ENCODE measurements at places on chromosomes 6 and 20.

DNA sequence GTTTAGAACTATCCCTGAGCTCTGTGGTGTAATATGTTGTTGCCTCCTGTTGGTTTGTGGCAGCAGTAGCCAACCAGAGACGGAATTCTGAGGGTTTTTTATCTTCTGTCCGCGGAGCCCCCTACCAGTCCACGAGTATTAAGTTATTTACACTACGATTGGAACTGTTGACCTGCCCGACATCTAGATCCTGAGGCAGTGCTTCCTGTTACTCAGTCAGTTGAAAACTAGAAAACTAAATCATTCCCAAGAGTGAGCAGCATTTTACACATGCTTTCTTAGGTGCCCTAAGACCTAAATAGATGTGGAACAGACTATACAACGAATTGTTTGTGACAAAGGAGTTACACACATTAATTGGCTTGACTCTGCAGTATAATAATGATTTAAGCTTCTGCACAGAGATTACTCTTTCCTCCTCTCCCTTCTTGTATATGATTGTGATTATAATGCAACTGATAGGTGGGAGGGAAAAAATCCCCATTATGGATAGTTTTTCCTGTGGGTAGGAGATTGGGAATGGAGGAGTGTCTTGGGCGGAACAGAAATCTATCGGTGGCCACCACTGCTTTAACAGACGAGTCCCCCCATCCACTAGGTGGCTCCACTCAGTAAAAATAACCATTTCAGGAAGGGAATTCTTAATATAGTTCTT lies 1.7 kb downstream of the LOC128125822 start:
- no peaks in the 10 kb centered on the region for H3K27me3 ChIP-seq
- H3K36me3 ChIP-seq: peaks cover 32% of the 10 kb centered on the region
- peak overlapping the region; percentile 86 for H3K27ac ChIP-seq
- DNase-seq: peak; percentile 39
- peaks cover 39% of the 10 kb centered on the region for H3K4me1 ChIP-seq

DNA sequence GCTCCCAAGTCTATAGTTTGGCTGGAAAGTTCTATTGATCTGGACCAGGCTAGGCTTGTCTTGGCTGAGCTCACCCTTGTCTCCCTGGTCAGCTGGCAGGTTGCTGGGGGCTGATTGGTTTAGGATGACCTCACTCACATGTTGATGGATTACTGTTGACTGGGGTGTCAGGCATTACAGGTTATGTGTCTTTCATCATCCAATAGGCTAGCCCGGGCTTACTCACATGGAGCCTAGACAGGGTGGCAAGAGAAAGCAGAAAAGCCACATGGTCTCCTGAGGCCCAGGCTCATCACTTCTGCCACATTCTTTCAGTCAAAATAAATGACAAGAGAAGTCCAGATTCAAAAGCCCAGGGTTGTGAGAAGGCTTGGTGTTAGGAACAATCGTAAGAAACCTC lies 103.5 kb downstream of the BFSP1 start:
- DNase-seq: no peak
- no peaks in the 10 kb centered on the region for H3K4me1 ChIP-seq
- H3K4me3 ChIP-seq: no peak overlapping the region

GRCh38 chr6:71410681-71411080 lies 122.1 kb downstream of the OGFRL1 start:
- H3K4me3 ChIP-seq: no peak overlapping the region
- peaks cover 5% of the 10 kb centered on the region for H3K27me3 ChIP-seq
- H3K36me3 ChIP-seq: no peaks in the 10 kb centered on the region
- H3K27ac ChIP-seq: no peak overlapping the region

DNA sequence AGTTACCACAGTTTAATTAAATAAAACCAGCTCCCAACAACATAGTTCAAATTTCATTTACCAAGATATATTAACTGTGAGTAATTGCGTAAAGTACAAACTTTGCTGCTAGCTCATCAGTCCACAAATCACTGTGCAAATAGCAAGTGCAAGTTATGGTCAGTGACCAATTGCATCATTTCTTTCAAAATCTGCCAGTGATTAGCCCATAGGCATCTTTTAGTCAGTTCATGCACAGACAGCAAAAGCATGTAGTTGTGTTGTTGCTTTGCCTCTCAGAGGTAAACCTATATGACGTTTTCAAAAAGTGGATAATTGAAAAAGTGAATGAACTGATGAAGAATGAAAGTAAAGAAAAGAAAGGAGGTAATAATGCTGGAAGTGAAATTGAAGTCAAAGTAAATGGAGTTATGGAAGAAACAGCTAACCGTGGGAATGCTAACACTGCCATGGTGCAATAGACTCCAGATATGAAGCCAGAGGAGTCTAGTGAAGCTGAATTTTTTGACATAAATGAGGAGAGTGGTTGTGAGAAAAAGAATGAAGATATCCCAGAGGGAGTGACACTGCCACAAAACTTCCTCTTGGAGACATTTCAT lies 36.5 kb downstream of the ENPP1 start:
- no peaks in the 10 kb centered on the region for H3K36me3 ChIP-seq
- no peak for DNase-seq
- no peaks in the 10 kb centered on the region for H3K4me1 ChIP-seq

GRCh38 chr20:2993250-2993649 lies 50.2 kb upstream of the GNRH2 start:
- H3K36me3 ChIP-seq: peaks cover 50% of the 10 kb centered on the region
- H3K27me3 ChIP-seq: no peaks in the 10 kb centered on the region
- H3K27ac ChIP-seq: peak overlapping the region; percentile 43
- H3K4me3 ChIP-seq: no peak overlapping the region
- H3K4me1 ChIP-seq: peaks cover 10% of the 10 kb centered on the region
- no peak for DNase-seq

DNA sequence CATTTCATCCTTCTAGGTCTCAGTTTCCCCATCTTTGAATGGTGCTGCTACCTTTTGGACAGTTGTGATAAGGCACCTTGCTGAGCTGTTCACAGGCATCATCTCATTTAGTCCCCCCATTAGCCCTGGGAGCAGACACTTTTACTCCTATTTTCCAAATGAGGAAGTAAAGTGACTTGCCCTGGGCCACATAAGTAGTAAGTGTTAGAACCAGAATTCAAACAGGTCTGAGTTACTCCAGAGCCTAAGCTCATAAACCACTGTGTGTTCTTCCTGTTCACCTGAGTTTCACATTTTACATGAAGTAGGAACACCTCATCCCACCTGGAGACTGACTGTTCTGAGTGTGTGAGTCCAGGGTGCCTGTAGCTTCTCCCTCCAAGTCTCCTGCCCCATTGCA lies 43.5 kb upstream of the EPB41L1 start:
- peaks cover 8% of the 10 kb centered on the region for H3K27me3 ChIP-seq
- no peaks in the 10 kb centered on the region for H3K36me3 ChIP-seq
- no peaks in the 10 kb centered on the region for H3K4me1 ChIP-seq
- no peak overlapping the region for H3K4me3 ChIP-seq
- H3K27ac ChIP-seq: no peak overlapping the region
- DNase-seq: no peak

- H3K27ac ChIP-seq: peak overlapping the region; percentile 82
- H3K4me3 ChIP-seq: peak overlapping the region; percentile 74
- DNase-seq: no peak
- H3K36me3 ChIP-seq: peaks cover 48% of the 10 kb centered on the region
- H3K4me1 ChIP-seq: peaks cover 67% of the 10 kb centered on the region
Observed at GRCh38 chr6:111791415-111791814, 81.8 kb downstream of the FYN start.

DNA sequence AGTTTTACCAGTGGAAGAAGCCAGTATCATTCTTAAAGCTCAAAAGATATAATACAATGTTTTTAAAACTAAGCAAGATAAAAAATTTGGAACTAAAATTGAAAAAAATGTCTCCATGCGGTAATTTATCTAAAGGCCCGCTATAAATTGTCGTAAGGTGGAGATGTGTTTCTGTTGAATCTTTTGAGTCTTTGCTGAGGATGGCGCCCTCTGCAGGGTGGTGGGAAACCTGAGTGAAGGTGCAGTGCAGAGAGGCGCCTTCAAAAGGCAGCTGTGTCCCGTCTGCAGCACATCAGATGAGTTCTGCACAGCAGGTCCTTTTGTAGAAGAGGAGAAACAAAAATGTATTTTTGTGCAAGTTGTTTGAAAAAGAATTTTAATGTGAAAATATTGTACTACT lies 29.4 kb upstream of the KIF25 start:
- H3K4me1 ChIP-seq: no peaks in the 10 kb centered on the region
- no peaks in the 10 kb centered on the region for H3K27me3 ChIP-seq
- H3K27ac ChIP-seq: no peak overlapping the region

GRCh38 chr6:74889635-74890034 lies 316.2 kb downstream of the COL12A1 start:
- no peak overlapping the region for H3K4me3 ChIP-seq
- no peaks in the 10 kb centered on the region for H3K27me3 ChIP-seq
- H3K4me1 ChIP-seq: no peaks in the 10 kb centered on the region
- no peak overlapping the region for H3K27ac ChIP-seq

- H3K27ac ChIP-seq: peak overlapping the region; percentile 87
- peaks cover 65% of the 10 kb centered on the region for H3K4me1 ChIP-seq
- peak; percentile 36 for DNase-seq
- no peaks in the 10 kb centered on the region for H3K27me3 ChIP-seq
- H3K36me3 ChIP-seq: peaks cover 11% of the 10 kb centered on the region
Observed at GRCh38 chr6:125791151-125791819, 525 bp downstream of the NCOA7 start.

DNA sequence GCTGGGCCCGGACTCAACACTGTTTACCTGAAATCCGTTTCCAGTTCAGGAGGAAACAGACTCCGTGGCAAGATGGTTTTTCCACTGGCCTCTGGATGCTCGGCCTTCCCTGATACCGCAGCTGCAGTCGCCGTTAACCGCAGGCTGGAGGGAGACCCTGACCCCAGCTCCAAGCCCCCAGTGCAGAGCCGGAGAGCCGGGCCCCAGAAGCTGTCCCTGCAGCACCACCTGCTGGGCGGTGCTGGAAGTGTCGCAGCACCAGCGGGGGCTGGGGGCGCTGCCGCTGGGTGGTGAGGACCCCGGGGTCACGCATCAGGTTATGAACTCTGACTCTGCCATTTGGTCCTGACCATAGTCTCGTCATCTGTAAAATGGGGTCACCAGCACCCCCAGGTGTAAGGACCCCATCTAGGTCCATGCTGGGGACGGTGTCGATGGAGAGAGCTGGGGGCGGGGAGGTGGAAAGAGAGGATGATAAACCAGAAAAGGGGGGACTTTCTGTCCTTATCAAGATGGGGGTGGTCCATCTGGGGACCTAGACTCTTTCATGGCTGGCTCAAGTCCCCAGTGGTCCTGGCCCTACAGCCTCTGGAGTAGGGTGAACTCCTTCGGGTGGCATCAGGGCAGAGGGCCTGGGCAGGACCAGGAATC lies 20.8 kb upstream of the CHRNA4 start:
- H3K27me3 ChIP-seq: peaks cover 15% of the 10 kb centered on the region
- peaks cover 2% of the 10 kb centered on the region for H3K4me1 ChIP-seq
- H3K4me3 ChIP-seq: no peak overlapping the region
- H3K27ac ChIP-seq: no peak overlapping the region
- DNase-seq: peak; percentile 48

- peaks cover 5% of the 10 kb centered on the region for H3K4me1 ChIP-seq
- H3K27ac ChIP-seq: no peak overlapping the region
- H3K27me3 ChIP-seq: no peaks in the 10 kb centered on the region
- no peak for DNase-seq
Observed at GRCh38 chr20:36251426-36251825, 15.1 kb downstream of the AAR2 start.

GRCh38 chr6:15322781-15323536 lies 77.1 kb downstream of the JARID2 start:
- H3K36me3 ChIP-seq: peaks cover 17% of the 10 kb centered on the region
- H3K4me1 ChIP-seq: peaks cover 94% of the 10 kb centered on the region
- peak overlapping the region; percentile 82 for H3K27ac ChIP-seq

- H3K4me3 ChIP-seq: no peak overlapping the region
- H3K27me3 ChIP-seq: peaks cover 7% of the 10 kb centered on the region
- H3K4me1 ChIP-seq: no peaks in the 10 kb centered on the region
- DNase-seq: no peak
- H3K27ac ChIP-seq: no peak overlapping the region
Observed at GRCh38 chr6:34512738-34513115, 43.4 kb downstream of the SPDEF start.

DNA sequence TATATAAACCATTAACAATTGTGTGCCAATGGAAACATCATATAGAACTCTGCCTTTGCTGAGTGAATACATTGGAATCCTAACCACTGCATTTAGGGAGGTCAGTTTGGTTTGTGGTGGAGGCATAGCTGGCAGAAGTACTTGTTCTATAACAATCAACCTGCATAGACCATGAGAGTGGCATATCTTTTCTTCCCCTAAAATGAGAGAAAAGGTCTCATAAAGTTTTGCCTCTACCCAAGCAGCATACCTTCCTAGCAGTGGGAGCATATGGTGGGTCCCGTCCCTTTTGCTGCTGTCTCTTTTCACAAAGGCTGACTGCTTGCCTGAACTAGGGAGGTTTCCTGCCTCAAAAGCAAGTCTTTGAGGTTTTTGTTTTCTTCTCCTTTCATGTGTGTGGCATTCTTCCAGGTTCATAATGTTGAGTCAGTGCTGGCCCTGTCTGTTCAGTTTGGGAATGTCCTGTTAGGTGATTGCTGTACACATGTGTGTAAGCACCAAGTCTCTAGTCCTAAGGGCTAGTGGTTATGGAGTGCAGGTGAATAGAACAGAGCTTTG lies 61.2 kb upstream of the SUPT3H start:
- H3K27me3 ChIP-seq: peaks cover 2% of the 10 kb centered on the region
- peaks cover 62% of the 10 kb centered on the region for H3K36me3 ChIP-seq
- no peak overlapping the region for H3K27ac ChIP-seq
- peaks cover 82% of the 10 kb centered on the region for H3K4me1 ChIP-seq

DNA sequence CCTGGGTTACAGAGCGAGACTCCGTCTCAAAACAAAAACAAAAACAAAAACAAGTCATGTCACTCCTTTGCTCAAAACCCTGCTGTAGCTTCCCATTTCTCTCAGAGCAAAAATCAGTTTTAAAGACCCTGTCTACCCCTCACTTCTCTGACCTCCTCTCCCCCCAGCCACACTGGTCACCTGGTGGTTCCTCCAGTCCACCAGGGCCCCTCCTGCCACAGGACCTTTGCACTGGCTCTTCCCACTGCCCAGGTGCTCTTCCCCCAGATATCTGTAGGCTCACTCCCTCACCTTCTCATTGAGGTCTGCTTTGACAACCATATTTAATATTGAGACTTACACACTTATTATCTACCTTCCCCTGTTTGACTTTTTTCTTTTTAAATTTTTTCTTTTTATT lies 4.9 kb upstream of the TEAD3 start:
- H3K4me3 ChIP-seq: no peak overlapping the region
- no peak for DNase-seq
- H3K27me3 ChIP-seq: peaks cover 28% of the 10 kb centered on the region
- peaks cover 6% of the 10 kb centered on the region for H3K4me1 ChIP-seq
- no peaks in the 10 kb centered on the region for H3K36me3 ChIP-seq

DNA sequence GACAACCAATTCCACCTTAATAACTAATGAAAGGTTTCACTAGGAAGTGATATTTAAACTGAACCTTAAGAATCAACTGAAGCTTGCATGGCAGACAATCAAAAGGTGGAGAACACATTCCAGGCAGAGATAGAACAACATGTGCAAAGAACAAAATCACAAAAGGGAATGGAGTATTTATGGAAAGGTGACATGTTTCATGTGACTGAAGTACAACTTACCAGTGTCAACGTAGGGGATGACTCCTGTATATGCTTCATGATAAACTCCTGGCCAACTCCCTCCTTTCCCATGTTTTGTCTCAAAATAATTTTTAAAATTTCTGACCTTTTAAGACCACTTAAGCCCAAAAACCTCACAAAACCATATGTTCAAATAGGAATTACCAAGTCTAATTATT lies 6.6 kb downstream of the PLN start:
- no peaks in the 10 kb centered on the region for H3K27me3 ChIP-seq
- no peak overlapping the region for H3K27ac ChIP-seq
- peaks cover 24% of the 10 kb centered on the region for H3K36me3 ChIP-seq
- DNase-seq: no peak
